ENCODE measurements at places on chromosomes 5 and 9. TPM values are rescaled to one million over a fixed set of nuclear protein-coding genes. Genes with fewer than 3 reads are reported as not detected.

The DAB2IP gene
- 60.9 TPM for total RNA-seq

The PBX3 gene
- total RNA-seq = 64.0 TPM

The UTP15 gene
- total RNA-seq = 20.0 TPM

The MAMDC2 gene
- total RNA-seq = 3.1 TPM

The GRXCR2 gene
- not detected for total RNA-seq

DNA sequence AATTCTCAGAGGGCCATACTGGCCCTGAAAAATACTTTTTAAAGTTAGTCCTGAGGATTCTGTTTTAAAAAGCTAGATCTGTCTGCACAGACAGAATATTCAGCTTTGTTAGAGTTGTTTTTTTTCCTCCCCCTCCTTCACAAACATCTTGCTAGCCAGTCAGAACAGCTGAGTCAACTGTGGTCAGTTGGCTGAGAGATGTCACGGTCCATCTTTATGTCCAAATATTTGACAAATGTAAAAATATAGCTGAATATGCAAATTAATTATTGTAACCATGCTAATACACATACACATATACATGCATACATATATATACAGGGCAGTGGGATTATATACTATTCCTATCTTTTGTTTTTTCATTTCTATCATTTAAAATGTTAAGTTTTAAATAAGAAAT lies 33.9 kb downstream of the UNC13B start:
- DNase-seq = no peak

DNA sequence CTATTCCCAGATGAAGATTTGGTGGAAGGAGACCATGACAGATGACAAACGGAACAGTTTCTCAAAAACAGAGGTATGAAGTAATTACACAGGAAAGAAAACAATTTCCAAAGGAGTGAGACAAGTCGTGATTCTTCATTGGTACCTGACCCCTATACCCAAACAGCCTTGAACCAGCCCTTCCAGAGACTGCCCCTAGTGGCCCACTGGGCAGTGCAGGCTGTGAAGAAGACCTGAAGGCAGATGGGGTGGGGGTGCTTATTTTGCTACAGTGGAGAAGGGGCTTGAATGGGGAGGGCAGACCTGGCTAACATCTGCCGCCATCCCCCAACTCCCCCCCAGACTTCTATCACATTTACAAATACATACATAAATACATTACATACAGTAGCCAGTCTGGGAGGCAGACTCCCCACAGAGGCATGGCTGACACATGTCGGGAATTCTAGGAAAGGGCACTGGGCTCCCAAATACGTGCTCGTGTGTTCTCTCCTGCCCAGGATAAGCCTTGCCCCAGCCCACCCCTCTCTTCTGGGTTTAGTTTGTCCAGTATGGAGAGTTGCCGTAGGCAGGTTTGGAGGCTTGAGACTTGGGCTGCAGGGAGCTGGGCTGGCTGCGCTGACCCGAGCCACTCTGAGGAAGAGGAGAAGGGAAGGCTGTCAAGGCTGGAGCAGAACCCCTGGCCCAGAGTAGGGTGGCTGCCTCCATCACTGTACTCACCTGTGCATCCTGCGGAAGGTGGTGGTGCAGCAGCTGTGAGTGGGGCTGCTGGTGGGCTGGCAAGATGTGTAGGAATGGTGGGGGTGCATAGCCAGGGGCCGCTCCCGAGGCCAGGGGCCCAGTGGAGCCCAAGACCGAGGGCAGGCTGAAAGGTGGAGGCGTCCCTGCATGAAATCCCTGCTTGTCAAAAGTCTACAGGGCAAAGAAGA lies 105.3 kb downstream of the UBE2R2 start:
- DNase-seq = no peak

GRCh38 chr9:131591845-131592208 lies 46.5 kb downstream of the PRRT1B start:
- DNase-seq = no peak

- no peak for DNase-seq
Measured at GRCh38 chr5:18105449-18105848, 471.2 kb downstream of the TAF11L14 start.

- no peak for DNase-seq
Measured at GRCh38 chr5:156178117-156178516, 148.8 kb upstream of the SGCD start.

All from umbilical cord (tissue), 2 donors.